ENCODE measurements at places on chromosomes 11 and 22. TPM values are rescaled to one million over a fixed set of nuclear protein-coding genes. Genes with fewer than 3 reads are reported as not detected.

DNA sequence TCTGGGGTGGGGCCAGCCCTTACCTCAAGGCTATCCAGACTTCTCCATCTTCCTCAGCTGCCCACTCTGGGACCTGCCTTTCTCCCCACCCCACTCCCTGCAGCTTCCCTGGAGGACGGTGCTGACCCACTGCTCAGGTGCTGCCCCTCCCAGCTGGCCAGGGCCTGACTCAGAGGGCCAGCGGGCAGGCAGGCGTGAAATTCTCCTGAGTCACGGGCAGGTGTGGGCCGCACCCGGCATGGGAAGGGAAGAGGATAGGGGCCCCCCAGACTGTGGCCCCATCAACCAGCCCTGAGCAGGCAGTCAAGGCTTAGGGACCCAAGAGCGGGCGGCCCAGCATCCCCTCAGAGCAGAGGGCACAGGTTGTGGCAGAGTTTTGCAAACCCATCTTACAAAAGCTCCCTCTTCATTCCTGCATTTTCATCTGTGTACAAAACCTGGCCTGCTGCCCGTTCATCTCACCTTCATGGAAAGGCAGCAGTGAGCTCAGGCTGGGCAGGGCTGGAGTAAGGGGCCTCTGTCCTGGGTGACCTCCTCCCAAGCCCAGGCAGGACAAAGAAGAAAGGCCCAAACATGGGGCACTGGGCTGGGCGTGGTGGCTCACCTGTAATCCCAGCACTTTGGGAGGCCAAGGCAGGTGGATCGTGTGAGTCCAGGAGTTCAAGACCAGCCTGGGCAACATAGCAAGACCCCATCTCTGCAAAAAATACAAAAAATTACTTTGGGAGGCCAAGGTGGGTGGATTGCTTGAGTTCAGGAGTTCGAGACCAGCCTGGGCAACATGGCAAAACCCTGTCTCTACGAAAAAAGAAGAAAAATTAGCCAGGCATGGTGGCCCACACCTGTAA is 6.1 kb downstream of the RHOD start:
- no peak overlapping the region for H3K4me3 ChIP-seq
- no peak for DNase-seq
- H3K36me3 ChIP-seq = no peaks in the 10 kb centered on the region
- no peaks in the 10 kb centered on the region for H3K27me3 ChIP-seq
- no peak overlapping the region for H3K27ac ChIP-seq
- H3K4me1 ChIP-seq = peaks cover 1% of the 10 kb centered on the region

DNA sequence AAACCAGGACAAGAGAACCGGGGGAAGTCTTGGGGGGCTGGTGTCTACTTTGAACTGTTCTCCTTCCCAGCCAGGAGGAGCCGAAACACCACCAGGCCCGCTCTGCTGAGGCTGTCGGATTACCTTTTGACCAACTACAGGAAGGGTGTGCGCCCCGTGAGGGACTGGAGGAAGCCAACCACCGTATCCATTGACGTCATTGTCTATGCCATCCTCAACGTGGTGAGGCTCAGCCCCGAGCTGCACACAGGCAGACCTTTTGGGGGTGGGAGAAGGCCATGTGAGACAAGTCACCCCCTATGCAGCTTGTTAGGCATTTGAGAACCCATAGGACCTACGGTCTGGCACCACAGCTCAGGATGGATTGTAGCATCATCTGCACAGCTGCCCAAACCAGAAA is 2.8 kb downstream of the HTR3A start:
- H3K4me1 ChIP-seq = peaks cover 4% of the 10 kb centered on the region
- no peaks in the 10 kb centered on the region for H3K36me3 ChIP-seq
- no peaks in the 10 kb centered on the region for H3K27me3 ChIP-seq
- DNase-seq = no peak
- H3K27ac ChIP-seq = no peak overlapping the region

GRCh38 chr11:68338051-68338780 is 25.8 kb downstream of the LRP5 start:
- H3K4me1 ChIP-seq = peaks cover 50% of the 10 kb centered on the region
- H3K4me3 ChIP-seq = no peak overlapping the region
- H3K27ac ChIP-seq = no peak overlapping the region

DNA sequence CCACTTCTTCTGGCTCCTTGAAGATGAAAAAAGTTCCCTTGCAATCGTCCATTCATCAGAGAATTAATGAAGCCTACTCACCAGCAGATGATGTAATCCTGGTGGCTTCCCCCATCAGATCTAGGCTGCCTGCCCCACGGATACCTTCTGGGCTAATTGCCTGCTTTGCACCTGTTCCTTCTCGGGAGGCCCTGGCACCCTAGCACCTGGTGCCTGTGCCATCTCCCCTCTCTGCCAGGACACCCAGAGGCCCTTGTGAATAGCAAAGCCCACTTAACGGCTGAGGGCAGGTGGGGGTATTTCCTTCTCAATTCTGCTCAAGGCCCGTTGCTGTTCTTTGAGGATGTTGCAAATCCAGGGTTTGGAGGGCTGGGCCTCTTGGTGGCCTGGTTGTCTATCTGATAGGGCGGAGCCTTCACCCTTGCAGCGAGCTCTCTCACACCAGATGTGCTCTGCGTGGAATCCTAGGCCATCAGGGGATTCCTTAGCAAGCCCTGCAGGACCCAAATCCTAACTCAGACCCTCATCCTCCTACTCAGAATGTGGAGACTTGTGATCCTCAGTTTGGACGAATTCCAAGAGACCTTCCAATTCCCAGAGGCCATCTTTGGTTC is at the start of gene LMO2:
TSS of gene LMO2 (minus strand) at position 363 of the 614 bp plus-strand sequence. CDS start 22,360 bp downstream, outside the sequence.
- H3K36me3 ChIP-seq = no peaks in the 10 kb centered on the region
- no peak for DNase-seq
- H3K27me3 ChIP-seq = no peaks in the 10 kb centered on the region

GRCh38 chr11:8719211-8719649 is 36.6 kb downstream of the RPL27A start:
- H3K4me3 ChIP-seq = no peak overlapping the region
- H3K27me3 ChIP-seq = no peaks in the 10 kb centered on the region
- H3K4me1 ChIP-seq = peaks cover 59% of the 10 kb centered on the region

DNA sequence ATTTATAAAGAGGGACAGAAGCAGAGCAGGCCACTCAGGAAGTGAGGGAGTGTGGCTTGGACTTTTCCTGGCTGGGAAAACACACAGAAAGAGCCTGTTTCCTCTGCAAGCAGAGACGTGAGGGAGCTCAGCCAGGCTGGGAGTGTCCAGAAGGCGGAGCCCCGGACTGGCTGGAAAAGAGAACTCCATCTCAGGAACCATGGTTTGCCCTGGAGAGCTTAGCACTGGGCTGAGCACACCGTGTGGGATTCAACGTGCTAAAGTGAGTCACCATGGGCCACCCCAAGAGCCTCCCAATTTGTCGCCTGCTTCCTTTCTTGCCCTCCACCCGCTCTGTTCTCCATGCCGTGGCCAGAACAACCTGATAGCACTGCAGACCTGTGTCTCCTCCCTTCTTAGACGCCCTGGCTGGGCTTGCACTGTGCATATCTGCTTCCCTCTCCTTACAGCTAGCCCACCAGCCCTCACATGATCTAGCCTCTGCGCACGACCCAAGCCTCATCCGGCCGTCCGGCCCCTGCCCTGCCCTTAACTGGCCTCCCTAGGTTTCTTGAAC is 51.8 kb downstream of the GALNT18 start:
- peaks cover 16% of the 10 kb centered on the region for H3K4me1 ChIP-seq
- no peaks in the 10 kb centered on the region for H3K36me3 ChIP-seq
- no peak overlapping the region for H3K27ac ChIP-seq
- H3K27me3 ChIP-seq = no peaks in the 10 kb centered on the region
- DNase-seq = peak; percentile 28

DNA sequence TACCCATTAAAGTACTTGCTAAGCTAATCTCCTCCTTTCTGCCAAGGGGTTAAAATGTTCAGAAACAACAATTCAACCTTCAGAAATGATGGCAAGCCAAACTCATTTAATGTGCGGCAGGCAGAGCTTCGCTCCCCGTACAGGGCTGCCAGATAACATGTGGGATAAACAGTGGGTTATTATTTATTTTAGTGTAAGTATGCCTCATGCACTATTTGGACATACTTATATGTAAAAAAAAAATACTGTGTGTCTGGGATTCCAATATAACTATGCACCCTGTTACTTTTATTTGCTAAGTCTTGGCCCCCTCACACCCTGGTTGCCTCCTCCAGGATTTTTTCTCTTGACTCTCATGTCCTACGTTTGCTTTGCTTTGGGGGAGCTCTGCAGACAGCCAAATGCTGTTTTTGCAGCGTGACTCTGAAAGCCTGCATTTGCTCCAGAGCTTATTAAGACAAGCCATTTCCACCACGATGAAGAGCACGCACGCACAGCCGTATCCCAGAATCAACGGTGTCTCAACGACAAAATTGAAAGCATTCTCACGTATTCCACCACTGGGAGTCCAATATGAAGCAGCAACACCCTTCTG is 86.5 kb upstream of the SHANK2 start:
- H3K27ac ChIP-seq = no peak overlapping the region
- DNase-seq = no peak
- H3K4me1 ChIP-seq = peaks cover 3% of the 10 kb centered on the region

GRCh38 chr22:18000441-18001039 is 23.8 kb downstream of the MICAL3 start:
- H3K27ac ChIP-seq = peak overlapping the region; percentile 97
- peak overlapping the region; percentile 75 for H3K4me3 ChIP-seq
- DNase-seq = no peak
- H3K36me3 ChIP-seq = no peaks in the 10 kb centered on the region

The PIK3IP1 gene
- total RNA-seq = 98.8 TPM

The OR10V1 gene
- not detected for total RNA-seq
